ENCODE measurements at places on chromosomes 5 and 9.
A peak's percentile ranks its signal among the peaks of the same experiment; 100 is the strongest.

GRCh38 chr5:76408104-76408654 lies 5.1 kb downstream of the IQGAP2 start:
- peak; percentile 71 for DNase-seq

DNA sequence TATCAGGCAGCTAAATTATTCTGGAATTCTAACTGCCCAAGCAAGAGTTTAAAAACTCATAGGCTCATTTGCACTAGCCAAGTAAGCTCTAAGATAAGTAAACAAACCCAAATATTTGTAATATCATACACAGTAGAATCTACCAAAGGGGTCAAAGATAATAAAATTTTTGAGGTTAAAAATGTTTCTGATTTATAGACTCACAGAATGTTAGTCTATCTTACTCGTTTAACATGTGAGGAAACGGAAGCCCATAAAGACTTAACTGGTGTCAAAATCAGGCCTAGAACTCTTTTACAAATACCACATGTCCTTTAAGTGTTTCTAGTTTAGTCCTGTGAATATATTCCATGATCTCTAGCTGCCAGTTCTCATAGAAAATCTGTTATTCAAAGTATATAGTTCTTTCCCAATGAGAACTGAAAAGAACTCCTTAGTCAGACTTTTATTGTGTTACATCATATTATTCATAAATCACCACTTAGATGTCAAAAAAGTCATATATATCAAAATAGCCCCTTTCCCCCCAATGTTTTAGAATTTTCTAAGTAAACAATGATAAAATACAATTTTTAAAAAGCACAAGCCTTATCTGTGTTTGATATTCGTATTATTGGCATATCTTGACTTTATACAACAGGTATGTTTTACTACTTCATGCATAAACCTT lies 13.9 kb downstream of the RAB14 start:
- DNase-seq: no peak

GRCh38 chr9:93677048-93677571 lies 100.7 kb downstream of the PHF2 start:
- no peak for DNase-seq

- no peak for DNase-seq
Observed at GRCh38 chr5:173451651-173452050, 123.4 kb upstream of the STC2 start.

GRCh38 chr9:17875886-17876285 lies 297.0 kb downstream of the SH3GL2 start:
- DNase-seq: no peak

Measured in MV-4-11 (cell line).